ENCODE measurements at places on chromosomes 16 and 17. TPM values are rescaled to one million over a fixed set of nuclear protein-coding genes. Genes with fewer than 3 reads are reported as not detected.

The CNGB1 gene
- total RNA-seq: not detected

DNA sequence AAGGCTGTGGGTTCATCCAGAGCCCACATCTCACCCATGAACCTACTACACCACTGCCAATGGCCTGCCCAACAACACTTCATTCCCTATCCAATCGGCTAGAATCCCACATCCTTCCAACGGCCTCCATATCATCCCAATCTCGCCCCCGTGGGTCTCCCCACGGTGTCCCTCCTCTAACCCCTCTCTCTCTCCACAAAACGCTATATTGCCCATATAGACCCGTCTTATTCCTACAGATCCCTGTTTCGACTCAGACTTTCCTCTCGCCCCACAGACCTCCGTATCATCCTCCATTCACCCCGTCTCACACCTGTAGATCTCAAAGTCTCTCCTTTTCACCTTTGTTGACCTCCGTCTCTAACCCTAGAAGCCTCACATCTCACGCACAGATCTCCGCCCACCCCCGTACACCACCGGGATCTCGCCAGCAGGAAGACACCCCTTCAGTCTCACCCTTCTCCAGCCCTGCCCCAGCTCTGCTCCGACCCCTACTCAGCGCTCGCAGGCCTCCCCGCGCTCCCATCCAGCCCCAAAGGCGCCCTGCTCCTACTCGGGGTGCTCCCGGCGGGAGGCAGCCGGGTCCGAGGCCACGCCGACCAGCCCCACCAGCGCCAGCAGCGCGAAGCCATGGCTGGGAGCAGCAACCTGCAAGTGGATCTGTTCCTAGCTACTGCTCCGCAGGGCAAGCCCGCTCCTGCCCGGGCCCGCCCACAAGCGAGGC lies at the start of gene FDXR:
Gene FDXR (minus strand): TSS at position 682 of the 724 bp plus-strand sequence. CDS start 50 bp downstream, at position 632.
- DNase-seq: no peak

GRCh38 chr16:11257131-11257938 lies 1.3 kb upstream of the SOCS1 start:
- DNase-seq: no peak

DNA sequence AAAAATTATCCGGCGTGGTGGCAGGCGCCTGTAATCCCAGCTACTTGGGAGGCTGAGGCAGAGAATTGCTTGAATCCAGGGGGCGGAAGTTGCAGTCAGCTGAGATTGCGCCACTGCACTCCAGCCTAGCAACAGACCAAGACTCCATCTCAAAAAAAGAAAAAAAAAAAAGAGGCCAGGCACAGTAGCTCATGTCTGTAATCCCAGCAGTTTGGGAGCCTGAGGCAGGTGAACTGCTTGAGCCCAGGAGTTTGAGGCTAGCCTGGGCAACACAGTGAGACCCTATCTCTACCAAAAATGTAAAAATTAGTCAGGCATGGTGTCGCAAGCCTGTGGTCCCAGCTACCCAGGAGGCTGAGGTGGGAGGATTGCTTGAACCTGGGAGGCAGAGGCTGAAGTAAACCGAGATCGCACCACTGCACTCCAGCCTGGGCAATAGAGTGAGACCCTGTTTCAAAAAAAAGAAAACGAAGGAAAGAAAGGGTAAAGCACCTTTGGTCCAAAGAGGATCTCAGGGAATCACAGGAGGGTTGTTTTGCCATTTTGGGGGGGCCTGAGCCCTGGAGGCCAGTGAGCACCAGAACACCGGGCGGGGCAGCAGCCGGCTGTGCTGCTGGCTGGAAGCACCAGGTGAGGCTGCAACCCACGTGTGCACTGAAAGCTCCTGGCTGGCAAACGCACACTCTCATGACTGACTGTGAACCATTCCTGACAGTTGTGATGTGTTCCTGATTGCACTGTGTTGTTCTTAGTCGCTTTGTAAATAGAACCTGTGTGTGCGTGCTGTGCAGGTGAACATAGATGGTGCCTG lies 18.4 kb downstream of the HS3ST6 start:
- no peak for DNase-seq

GRCh38 chr17:80101946-80102663 lies 724 bp downstream of the GAA start:
- DNase-seq: no peak

GRCh38 chr17:48148854-48149786 lies 41.6 kb downstream of the SNX11 start:
- no peak for DNase-seq

- no peak for DNase-seq
Measured at GRCh38 chr16:4477966-4478365, 1.8 kb downstream of the HMOX2 start.

The VAT1L gene
- total RNA-seq: 0.11 TPM

- DNase-seq: no peak
Measured at GRCh38 chr16:57721356-57722209, 14.0 kb upstream of the KATNB1 start.

DNA sequence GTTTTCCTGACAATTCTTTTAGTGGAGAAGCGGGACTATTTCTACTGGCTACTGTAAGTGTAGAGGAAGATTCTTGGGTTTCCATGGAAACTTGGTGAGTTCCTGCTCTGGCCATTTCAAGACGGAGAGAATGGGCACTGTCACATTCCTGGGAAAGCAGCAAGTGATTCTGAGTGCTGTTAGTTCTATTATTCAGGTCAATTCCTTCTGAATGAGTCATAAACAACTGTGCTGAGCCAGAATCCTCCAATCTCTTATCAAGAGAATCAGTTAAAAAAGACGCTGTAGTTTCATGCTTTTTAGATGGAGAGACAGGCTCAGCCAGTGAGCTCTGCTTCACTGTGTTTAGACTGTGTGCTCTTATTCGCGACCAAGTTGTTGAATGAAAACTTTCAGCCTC lies 19.6 kb downstream of the AKAP10 start:
- DNase-seq: no peak

DNA sequence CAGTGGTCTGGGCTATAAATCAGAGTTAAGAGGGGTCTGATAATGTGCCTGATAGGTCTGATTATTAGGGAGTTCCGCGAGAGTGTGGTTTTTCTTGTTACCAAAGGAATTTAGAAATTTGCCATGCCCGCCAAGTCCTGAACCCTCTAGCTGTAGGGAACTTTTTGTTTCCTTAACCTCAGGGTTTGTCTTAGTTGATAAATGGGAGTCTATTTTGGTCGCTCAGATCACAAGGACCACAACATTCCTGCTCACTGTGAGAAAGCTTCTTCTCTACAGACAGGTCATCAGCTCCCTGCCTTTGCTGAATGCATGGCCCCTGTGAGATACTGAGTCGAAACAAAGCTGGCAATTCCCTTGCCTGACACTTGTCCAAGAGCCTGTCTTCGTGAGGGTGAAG lies 497.8 kb downstream of the HS3ST4 start:
- no peak for DNase-seq

Measured in GM12878 (cell line).